ENCODE measurements at places on chromosomes 3 and 15.

- no peak for DNase-seq
Measured at GRCh38 chr3:149443545-149443912, 31.0 kb upstream of the TM4SF4 start.

GRCh38 chr3:19155375-19155774 is 7.1 kb downstream of the KCNH8 start:
- no peak for DNase-seq

GRCh38 chr3:39910826-39911464 is 101.5 kb downstream of the MYRIP start:
- DNase-seq: no peak

DNA sequence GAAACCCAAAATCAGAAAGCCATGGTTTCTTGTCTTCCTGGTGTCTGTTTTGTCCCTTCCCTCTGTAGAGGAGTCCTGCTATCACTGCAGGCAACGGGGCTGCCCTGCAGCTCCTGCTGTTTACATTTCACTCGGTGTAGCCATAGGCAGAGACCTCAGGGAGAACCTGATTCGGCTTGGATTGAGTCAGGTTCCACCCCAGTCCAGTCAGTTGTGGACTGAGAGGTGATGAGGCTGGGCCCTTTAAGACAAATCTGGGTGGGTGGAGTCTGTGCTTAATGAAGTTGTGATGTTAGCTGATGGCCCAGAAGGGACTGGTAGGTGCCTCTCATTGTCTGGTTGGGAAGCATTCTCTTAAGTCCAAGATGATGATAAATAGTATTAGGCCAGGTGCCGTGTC is 35.7 kb downstream of the FLNB start:
- no peak for DNase-seq

GRCh38 chr15:71699977-71700376 is 110.4 kb upstream of the NR2E3 start:
- DNase-seq: no peak

DNA sequence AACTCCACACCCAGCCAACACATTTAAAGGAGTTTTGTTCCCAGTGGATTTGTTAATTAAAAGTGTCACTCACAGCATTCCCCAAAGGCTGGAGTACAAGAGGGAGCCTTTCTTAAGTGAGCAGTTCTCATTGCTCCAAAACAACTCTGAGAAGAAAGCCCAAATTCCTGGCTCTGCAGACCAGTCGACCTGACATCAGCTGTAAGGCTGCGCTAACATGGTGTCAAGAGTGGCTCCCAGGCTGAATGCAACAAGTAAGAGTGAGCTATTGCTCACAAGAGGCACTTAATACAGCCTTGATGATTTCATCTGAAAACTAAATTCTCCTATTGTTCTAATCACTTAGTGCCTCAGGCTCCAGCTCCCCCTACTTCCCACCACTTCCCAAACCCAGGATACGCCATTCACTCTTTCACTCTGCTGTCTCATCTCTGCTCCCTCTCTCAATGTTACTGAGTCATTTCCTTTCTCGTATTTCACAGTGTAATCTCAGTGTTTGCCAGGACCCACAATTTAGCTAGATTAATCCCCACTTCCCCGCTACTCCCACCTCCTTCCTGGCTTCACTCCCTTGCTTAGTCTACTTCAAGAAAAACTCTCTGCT is 81.8 kb downstream of the WWTR1 start:
- DNase-seq: no peak

- no peak for DNase-seq
Measured at GRCh38 chr3:69505770-69506407, 120.0 kb upstream of the FRMD4B start.

Measured in activated naive CD4-positive, alpha-beta T cell (primary cell).